Epithelial cell of umbilical artery (primary cell): ENCODE measurements at places on chromosomes 6 and 20. TPM values are rescaled to one million over a fixed set of nuclear protein-coding genes. Genes with fewer than 3 reads are reported as not detected.

Gene TTBK1
- total RNA-seq = under 0.01 and 0.15 TPM in 2 replicates

Gene HMGCLL1
- total RNA-seq = not detected in 2 replicates

Gene GMEB2
- 7.0 and 7.1 TPM in 2 replicates for total RNA-seq

Gene OLIG3
- not detected in 2 replicates for total RNA-seq

Gene RIOK1
- total RNA-seq = 19.8 and 23.7 TPM in 2 replicates

Gene ETV7
- under 0.01 and 1.4 TPM in 2 replicates for total RNA-seq

Gene IL17A
- not detected in 2 replicates for total RNA-seq

Gene CAGE1
- total RNA-seq = 0.15 TPM in 1 of 2 replicates, not detected in the other

Gene CLPSL1
- not detected in 2 replicates for total RNA-seq

Gene WDR27
- 16.6 and 34.0 TPM in 2 replicates for total RNA-seq

Gene B3GAT2
- not detected in 2 replicates for total RNA-seq

Gene POM121L2
- total RNA-seq = not detected in 2 replicates

Gene CENPB
- total RNA-seq = 96.8 and 118 TPM in 2 replicates

Gene GRM1
- total RNA-seq = not detected in 2 replicates

Gene SGK2
- not detected in 2 replicates for total RNA-seq

Gene CST5
- total RNA-seq = not detected in 2 replicates

Gene OOEP
- not detected in 2 replicates for total RNA-seq

Gene FNDC11
- 0.15 and 1.3 TPM in 2 replicates for total RNA-seq

Gene PGC
- total RNA-seq = not detected in 2 replicates

Gene ADAM33
- 0.32 and 0.76 TPM in 2 replicates for total RNA-seq

Gene CUL7
- total RNA-seq = 25.8 and 26.6 TPM in 2 replicates

Gene ADGRF4
- under 0.01 TPM in 1 of 2 replicates, not detected in the other for total RNA-seq

Gene ALDH5A1
- 0.30 and 0.32 TPM in 2 replicates for total RNA-seq

Gene RGS17
- total RNA-seq = 3.6 and 3.9 TPM in 2 replicates

Gene C6orf141
- 2.6 and 2.7 TPM in 2 replicates for total RNA-seq

Gene GJA1
- total RNA-seq = 663 and 1,009 TPM in 2 replicates

Gene AGER
- under 0.01 and 0.46 TPM in 2 replicates for total RNA-seq

Gene FOXS1
- not detected in 2 replicates for total RNA-seq

Gene SYCP2L
- total RNA-seq = under 0.01 TPM in 1 of 2 replicates, not detected in the other

Gene RNF182
- total RNA-seq = 0.32 and 0.61 TPM in 2 replicates

Gene WFDC13
- not detected in 2 replicates for total RNA-seq

Gene NRSN1
- total RNA-seq = not detected in 2 replicates

Gene C20orf202
- total RNA-seq = not detected in 2 replicates

Gene PTGIS
- 0.97 and 2.4 TPM in 2 replicates for total RNA-seq

Gene HLA-G
- under 0.01 TPM in 1 of 2 replicates, not detected in the other for total RNA-seq

Gene FAM83C
- not detected in 2 replicates for total RNA-seq

Gene BMP7
- total RNA-seq = not detected in 2 replicates

Gene BPIFB4
- total RNA-seq = not detected in 2 replicates

Gene ALDH8A1
- total RNA-seq = under 0.01 TPM in 1 of 2 replicates, not detected in the other

Gene CYP39A1
- total RNA-seq = under 0.01 and 0.15 TPM in 2 replicates

Gene TPD52L1
- total RNA-seq = 2.3 and 4.0 TPM in 2 replicates

Gene BHLHE23
- not detected in 2 replicates for total RNA-seq

Gene PSORS1C1
- total RNA-seq = 1.3 and 3.3 TPM in 2 replicates

Gene COMMD7
- total RNA-seq = 32.7 and 33.8 TPM in 2 replicates

Gene PDE7B
- total RNA-seq = 13.6 and 18.8 TPM in 2 replicates

Gene POU5F1
- total RNA-seq = not detected in 2 replicates

Gene MAP3K4
- total RNA-seq = 14.0 and 28.0 TPM in 2 replicates

Gene BMP5
- not detected in 2 replicates for total RNA-seq

Gene SAPCD1
- 0.65 TPM in 1 of 2 replicates, not detected in the other for total RNA-seq
